RWPE2 (cell line): ENCODE measurements at places on chromosomes 6 and 20.
A peak's percentile ranks its signal among the peaks of the same experiment; 100 is the strongest.

GRCh38 chr6:28005152-28005890 lies 48.3 kb downstream of the OR2B6 start:
- no peak for DNase-seq

- DNase-seq: no peak
Measured at GRCh38 chr6:31586599-31587281, 663 bp downstream of the LST1 start.

DNA sequence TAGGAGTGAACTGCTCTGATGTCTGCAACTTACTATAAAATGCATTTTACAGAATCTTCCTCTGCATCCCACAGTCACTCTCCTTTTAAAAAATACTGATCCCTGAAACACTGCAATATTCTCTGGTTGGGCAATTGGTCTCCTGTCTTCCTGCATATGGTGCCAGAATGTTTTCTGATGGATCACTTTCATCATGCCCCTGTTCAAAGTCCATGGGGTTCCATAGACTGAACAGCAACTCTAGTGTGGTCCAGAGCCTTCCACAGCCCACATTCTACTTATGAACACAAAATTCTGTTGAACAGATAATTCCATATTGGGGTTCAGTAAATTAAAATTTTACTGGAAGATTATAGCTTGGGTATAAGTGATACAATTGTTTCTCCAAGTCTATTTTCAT lies 11.0 kb downstream of the GSTA2 start:
- no peak for DNase-seq

GRCh38 chr6:125367036-125367782 lies 65.4 kb upstream of the HDDC2 start:
- DNase-seq: no peak

- DNase-seq: no peak
Measured at GRCh38 chr20:9108260-9108659, 39.4 kb downstream of the PLCB4 start.

- no peak for DNase-seq
Measured at GRCh38 chr6:69584536-69584912, 212.3 kb downstream of the LMBRD1 start.

DNA sequence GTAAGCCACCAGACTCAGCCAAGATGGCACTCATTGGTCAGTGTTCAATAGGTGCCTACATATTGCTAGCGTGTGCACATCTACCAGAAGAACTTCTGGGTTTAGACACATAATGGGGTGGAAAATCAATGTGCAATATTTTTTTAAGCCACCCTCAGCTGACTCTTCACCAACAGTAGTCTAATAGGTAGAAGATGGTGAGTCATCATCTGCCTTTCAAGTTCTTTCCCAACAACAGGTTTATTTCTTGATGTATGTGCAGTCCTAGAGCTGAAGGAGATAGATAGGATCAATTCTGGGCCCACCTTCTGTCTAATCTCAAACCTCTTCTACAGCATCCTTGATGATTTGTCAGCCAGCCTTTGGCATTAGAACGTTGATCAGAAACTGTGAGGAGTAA lies 41.3 kb downstream of the IRAK1BP1 start:
- DNase-seq: no peak

DNA sequence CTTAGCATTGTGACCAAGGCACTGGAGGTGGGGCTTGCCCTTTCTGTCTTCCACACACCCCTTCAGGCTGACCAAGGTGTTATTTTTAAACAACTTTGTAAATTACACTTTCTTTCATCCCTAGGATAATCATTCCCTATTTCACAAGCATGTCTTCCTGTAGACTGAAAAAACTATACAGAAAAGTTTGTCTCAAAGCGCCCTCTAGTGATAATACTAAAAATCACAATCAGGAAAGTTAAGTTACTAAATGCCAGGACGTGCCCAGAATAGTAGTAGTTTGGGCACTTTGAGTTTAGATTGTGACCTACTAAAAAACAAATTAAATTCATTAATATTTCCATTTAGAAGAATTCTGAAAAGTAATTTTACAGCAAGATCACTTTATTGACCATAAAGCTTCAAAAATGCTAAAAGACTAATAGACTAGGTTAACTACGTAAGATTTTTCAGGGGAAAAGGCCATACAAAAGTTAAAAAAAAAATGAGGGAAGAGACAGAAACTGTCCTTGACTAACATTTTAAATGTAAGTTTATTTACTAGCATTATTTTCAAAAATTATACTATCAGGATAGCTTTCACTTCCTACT lies 123.3 kb upstream of the DUSP22 start:
- no peak for DNase-seq

DNA sequence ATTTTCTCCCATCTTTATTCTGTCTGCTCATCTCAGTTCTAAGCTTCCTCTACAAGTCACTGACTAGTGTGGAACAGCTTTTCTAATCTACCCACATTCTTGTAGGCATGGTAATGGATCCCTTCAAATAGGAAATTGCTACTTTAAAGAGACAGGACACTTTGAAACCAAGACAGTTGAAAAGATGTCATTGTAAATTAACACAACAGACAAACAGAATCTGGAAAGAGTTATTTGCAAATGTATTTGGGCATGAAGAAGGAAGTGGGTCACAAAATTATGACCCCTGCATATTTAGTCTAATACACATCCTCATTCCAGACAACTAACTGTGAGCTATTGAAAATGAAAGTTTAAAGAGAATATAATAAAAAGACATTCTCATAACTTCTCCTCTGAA lies 298.2 kb upstream of the MARCKS start:
- DNase-seq: no peak

DNA sequence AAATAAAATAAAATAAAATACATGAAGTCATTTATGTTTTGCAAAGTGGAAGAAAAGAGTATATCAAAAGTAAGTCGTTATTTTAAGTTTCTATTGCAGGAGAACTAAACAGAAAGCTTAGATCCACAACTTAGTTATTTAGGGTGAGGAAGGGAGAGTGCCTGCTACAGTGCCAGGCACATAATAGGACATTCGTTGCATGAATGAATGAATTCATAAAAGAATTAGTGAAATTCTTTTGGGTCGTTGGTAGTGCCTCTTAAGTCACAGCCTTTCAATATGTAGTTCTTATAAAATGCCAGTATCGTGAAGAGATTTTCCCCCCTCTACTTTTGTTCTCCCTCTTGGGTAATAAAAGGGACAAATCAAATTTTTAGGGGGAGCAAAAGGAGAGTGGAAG lies 29.1 kb downstream of the SF3B5 start:
- DNase-seq: no peak

GRCh38 chr6:120383681-120384080 lies 950.6 kb downstream of the TBC1D32 start:
- no peak for DNase-seq

DNA sequence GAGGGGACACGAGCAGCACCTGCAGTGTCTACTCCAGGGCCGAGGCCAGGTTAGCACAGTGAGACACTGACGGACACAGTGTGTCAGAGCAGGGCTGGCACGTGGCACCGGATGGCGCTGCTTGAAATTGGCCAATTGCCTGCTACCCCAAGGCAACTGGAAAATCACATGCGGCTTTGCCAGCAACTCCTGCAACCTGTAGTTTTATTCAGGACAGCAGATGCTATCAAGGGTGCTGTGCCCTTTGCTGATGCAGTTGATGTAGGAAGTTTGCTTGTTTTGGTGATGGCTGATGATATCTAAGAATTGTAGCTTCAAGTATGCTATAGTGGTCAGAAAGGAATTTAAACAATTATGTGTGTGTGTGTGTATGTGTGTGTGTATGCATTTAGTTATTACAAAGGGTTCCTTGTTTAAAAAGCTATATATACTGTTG lies 25.9 kb downstream of the RIN2 start:
- peak; percentile 61 for DNase-seq

DNA sequence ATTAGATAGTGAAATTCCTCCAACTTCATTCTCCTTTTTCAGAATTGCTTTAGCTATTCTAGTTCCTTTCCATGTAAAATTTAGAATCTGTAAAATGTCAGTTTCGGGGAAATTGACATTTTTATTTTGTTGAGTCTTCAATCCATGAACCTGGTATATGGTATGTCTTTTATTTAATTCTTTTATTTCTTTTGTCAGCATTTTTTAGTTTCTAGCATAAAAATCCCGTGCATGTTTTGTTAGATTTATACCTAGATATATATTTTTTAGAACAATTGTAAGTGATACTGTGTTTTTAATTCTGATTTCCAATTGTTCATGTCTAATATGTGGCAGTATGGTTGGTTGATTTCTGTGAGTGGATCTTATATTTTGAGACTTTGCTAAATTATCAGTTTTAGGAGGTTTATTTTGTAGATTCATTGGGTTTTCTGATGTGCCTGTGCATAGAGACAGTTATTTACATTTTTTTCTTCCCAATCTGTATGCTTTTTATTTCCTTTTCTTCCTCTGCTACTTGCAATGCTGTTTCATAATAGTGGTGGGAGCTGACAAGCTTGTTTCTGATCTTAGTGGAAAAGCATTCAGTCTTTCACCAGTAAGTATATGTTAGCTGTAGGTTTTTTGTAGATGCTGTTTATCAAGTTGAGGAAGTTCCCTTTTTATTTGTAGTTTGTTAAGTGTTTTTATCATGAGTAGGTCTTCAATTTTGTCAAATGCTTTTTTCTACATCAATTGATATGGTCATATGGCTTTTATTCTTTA lies 13.7 kb downstream of the TAB2 start:
- DNase-seq: no peak

DNA sequence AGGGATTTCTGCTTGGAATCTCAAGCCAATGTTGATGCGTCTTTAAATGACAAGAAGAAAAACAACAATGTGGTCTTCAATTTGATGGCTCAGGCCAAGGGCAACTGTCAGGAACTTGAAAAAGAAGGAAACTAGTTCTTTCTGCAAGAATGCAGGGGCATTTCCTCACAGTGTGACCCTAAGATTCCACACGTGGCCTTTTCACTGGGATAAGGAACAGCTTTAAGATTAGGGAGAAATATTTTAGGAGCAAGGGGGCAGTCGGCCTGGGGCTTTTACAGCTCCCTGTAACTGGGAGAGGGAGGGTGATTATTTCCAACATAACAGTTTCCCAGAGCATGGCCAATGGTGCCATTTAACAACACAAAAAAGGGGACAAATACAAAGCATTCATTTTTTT lies 39.4 kb upstream of the MRPS10 start:
- no peak for DNase-seq

GRCh38 chr6:465531-466348 lies 74.2 kb downstream of the IRF4 start:
- DNase-seq: no peak

DNA sequence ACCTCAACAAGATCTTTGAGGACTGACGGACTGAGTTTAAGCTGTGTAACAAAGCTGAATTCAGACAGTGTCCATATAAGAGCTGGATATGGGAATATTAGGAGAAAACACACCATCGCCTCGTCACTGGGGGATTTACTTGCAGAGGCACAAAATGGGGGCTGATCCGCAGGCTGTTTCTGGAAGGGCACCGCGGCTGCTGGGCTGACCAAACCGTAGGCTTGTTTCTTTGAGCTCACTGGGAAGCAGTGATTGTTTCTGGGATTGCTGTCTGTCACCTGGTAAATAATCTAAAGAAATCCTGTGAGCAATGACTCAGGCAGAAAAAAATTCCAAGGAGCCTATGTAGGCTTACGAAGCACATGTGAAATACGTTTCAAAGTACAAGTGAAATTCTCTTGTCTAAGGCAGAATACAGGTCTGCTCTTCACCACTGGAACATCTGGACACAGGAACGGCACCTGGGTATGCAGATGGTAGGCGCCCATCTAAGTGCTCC lies 63.9 kb upstream of the MPC1 start:
- DNase-seq: peak; percentile 27

- no peak for DNase-seq
Measured at GRCh38 chr6:109079981-109080380, 14.7 kb downstream of the SESN1 start.

GRCh38 chr20:4567170-4567569 lies 154.5 kb upstream of the PRND start:
- no peak for DNase-seq

GRCh38 chr6:136526196-136526930 lies 23.9 kb downstream of the MAP7 start:
- DNase-seq: no peak

- peak; percentile 81 for DNase-seq
Measured at GRCh38 chr20:62745279-62745951, 36.8 kb downstream of the NTSR1 start.

DNA sequence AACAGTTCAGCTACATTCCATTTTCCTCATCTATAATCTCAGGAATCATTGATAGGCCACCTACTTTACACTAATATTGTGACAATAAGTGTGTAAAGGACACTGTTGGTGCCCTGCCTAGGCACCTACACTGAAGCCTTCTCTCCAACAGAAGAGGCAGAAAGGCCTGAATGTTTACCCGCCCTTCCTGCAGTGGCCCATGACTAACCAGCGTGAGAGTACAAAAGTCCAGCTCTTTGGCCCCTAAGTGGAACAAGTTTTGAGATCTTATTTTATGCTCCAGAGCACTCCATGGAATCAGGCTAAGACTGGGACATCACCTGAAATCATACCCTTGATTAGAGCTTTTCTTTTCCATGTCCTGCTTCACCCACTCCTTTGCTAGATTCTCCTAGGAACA lies 359.7 kb downstream of the ARHGAP18 start:
- DNase-seq: no peak

- DNase-seq: no peak
Measured at GRCh38 chr6:51415501-51415900, 596.8 kb downstream of the TFAP2B start.

DNA sequence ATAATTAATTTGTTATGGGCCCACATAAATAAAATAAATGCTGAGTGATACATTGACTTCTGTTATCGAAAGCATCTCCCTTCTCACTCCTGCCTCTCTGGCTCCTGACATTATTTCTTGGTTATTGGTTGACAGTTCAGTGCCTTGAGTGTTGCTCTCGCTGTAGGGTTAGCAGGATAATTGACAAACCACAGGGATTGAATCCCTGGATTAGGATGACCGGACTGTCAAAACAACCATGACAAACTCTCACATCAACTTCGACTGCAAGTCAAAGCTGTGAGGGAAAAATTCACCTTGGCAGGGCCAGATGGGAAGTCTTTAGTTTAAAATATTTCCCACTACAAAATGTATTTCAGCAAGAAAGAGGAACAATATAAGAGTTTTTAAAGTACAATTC lies 245.4 kb upstream of the TFAP2D start:
- no peak for DNase-seq

DNA sequence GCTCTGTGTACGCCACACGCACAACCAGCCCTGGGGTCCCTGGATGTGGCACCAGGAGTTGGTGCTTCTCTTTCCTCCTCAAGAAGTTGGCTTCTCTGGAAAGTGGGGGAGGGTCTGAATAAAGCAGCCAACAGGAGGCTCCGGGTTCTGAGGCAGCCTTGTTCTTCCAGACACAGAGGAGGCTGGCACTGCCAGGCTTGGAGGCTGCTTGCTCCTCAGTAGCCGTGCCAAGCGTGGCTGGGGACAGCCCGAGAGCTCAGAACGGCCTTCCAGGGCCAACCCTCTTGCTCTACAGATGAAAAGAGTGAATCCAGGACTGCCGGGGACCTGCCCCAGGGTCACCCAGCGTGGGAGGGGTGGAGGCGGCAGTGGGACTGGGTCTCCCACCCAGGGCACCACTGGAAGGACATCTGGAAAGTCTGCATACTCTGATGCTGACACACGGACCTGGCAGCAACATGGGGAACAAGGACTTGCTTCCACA lies 70.4 kb downstream of the SLC22A23 start:
- DNase-seq: no peak

- DNase-seq: no peak
Measured at GRCh38 chr20:19935842-19936241, 81.3 kb upstream of the NAA20 start.
